Left renal cortex interstitium (tissue), 4 donors: ENCODE measurements at places on chromosomes 13 and 19.

DNA sequence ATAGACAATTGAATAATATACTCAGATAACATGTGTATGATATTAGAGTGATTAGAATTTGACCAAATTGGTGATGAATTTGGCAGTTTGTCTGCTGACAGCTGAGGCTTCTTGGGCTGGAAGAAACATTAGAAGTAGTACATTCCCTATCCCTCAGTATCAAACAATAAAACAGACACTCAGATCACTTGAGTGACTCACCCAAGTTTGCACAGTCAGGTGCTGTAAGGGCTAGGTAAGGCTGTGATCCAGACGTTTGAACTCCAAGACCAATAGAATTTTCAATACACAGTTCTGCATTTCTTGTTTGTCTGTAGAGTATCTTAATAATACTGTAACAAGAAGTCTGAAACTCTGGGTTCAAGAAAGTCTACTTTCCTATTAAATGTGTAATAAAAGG, 223.5 kb downstream of the POSTN start:
- no peak for DNase-seq

DNA sequence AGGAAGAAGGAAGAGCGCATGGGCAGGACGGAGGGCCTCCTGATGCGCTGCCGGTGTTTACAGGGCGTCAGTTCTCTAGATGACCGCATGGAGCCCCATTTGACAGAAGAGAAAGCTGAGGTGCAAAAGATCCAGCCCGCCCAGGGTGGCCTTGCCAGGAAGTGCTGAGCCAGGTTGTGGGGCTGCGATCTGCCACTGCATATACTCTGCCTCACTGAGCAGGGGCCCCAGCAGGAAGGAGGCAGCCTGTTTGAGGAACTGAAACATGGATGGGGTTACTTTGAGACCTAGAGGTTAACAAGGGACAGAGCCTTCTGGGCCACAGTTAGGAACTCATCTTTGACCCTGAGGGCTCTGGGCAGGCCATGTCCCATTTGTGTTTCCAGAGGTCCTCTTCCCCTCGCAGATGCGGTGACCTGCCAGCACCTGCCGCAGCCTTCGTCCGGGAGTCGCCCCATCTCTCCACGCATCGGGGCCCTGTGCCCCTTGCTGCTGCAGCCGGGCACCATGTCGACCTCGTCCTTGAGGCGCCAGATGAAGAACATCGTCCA, 3.2 kb downstream of the EPN1 start:
- DNase-seq = no peak

- no peak for DNase-seq
These were observed 21.0 kb upstream of the SERP2 start for GRCh38 chr13:44352671-44353070.

- no peak for DNase-seq
These were observed 313.3 kb downstream of the HS6ST3 start for GRCh38 chr13:96403241-96403640.
